Stimulated activated CD8-positive, alpha-beta memory T cell treated with anti-CD3 and anti-CD28 coated beads, Interleukin-7, amount 100 ng/mL, for 1 hour (primary cell): ENCODE measurements at places on chromosomes 6 and 20.

DNA sequence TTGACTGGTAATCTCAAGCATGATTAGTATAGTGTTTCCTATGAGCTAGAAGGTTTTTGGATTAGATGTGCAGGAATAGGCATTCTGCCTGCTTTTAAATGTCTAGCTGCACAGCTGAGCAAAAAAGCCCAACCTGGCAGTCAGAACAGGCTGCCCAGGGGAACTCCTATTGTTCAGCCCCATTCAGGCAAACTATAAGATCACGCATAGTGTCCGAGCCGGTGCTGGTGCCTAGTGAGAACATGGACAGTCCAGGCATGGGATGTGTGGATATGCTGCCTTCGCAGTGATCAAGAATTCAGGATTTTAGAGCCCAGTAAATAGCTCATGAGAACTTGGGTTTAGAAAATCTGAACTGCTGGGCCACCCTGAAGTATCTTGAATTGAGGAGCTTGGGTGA lies 348.8 kb downstream of the UTRN start:
- DNase-seq = no peak

DNA sequence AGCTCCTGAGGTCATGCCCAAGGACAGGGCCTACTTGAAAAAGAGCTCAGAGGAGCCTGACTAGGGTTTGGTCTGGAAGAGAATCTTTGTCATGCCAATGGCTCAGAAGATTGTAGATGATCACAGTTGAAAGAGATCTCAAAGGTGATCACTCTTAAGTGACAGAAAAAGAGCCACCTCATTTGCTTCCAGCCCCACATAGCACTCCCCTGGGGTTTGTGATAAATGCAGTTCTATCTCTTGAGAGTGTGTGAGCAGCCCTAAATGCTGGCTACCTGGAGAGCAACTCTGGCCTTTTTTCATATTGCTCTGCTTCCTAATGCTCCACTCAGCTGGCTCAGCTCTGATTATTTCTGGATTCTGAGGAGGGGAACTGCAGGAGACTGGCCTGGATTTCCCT lies 39.3 kb downstream of the KLHL32 start:
- no peak for DNase-seq

GRCh38 chr6:108951351-108951953 lies 103.2 kb downstream of the ARMC2 start:
- DNase-seq = no peak

- no peak for DNase-seq
These were observed 49.5 kb upstream of the TULP4 start for GRCh38 chr6:158262755-158263154.

DNA sequence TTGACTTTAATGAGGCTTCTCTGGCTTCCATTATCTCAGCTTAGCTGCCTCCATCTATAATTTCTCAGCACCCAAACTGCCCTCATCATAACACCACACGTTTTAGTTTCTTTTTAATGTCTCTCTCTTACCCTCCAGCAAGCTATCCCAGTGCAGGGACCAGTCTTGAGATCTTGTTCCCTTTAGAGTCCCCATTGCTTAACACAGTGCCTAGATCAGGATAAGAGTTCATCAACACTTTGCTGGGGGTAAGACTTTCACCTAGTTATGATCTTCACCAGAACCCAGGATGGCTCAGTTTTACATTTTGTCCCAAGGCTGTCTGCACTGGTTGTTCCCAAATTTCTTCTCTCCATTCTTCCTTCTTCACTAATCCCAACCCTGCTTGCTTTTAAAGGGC lies 126.1 kb downstream of the OR2B2 start:
- no peak for DNase-seq

GRCh38 chr20:57736738-57737347 lies 27.0 kb upstream of the PMEPA1 start:
- DNase-seq = no peak

DNA sequence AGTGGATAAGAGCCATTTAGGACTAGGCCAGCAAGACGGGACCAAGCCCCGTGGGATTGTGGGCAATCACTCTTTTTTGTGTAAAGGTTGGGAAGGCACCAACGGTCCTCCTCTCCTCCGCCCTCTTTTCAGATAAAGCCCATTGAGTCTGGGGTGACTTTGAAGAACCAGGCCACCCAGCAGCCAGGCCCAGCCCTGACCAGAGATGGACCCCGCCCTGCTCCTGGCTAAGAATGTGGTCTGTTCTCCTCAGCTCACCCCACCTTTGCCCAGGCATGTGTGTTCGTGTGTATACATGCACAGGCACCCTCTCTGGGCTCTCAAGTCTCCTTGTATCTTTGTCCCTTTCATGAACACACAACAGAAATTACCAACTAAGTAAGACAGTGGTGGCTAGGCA lies 9.1 kb downstream of the SDC4 start:
- no peak for DNase-seq

GRCh38 chr6:145228962-145229582 lies 506.2 kb downstream of the EPM2A start:
- DNase-seq = no peak

DNA sequence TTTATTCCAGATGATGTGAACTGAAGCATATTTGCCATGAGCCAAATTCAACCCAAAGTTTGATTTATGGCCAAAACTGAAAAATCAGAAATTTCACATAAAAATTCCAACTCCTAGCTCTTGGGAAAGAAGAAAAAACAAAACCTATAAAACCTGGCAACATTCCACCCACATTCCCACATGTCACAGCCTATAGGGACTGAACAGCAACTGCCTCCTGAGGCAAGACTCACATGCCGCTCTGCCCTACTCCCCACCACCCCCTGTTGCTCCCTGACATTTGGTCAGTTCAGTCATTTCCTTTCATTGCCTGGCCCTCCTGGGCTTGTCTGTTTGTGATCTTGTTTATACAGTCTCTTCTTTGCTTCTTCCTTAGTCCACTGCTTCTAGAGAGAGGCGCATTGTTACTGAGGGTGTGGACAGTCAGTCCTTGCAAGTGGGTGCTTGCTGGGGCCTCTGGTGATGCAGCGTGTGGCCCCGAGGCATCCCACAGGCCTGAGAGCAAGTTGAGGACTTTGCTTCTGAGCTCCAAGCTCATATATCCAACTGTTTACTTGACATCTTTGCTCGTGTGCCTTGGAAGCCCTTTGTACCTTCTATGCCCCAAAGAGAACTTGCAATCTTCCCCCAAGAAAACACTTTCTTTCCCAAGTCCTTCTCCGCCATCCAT lies 31.4 kb downstream of the NFATC2 start:
- no peak for DNase-seq

DNA sequence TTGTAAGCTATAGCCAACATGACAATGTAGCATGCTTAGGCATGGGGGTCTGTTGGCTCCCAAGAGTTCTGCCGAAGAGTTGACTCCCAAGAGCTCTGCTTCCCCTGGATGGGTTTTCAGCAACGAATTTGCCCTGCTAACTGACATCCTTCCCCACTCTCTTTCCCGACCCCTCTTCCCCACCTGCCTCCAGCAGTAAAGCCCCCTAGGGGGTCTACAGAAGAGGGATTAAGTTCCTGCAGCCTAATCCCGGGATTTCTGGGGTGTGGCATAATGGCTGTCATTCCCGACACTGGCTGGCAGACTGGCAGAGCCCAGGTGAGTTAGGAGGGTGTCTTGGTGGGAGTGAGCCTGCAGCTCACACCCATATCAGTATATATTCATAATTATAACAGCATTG lies 121.0 kb upstream of the ZNF184 start:
- DNase-seq = no peak

- DNase-seq = peak; percentile 24
These were observed at the start of gene NECAB3 for GRCh38 chr20:33674294-33675135. NECAB3 (minus strand) TSS chr20:33674428; CDS start chr20:33674352, 76 bp downstream.

- DNase-seq = no peak
These were observed 623 bp downstream of the MYBL2 start for GRCh38 chr20:43667341-43668132.

GRCh38 chr20:37417617-37418467 lies 71.9 kb downstream of the SRC start:
- no peak for DNase-seq

DNA sequence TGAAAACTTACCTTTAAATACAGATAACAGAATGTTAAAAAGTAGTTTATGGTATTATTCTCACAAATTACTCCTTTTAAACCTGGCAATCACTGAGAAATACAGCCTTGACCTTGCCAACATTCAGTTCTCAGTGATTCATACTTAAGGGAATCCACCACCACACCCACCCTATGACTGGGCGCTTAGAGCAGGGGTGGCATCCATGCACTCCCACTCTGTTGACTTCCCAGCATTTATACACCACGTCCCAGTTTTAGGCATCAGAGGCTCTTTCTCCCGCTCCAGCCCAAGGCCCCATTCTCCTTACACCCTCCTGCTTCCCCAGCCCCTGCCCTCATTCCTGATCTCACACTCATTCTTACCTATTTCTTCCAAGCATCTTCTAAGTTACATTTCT lies 16.3 kb downstream of the TRAF3IP2 start:
- no peak for DNase-seq

- DNase-seq = no peak
These were observed 99.3 kb downstream of the PRND start for GRCh38 chr20:4820806-4821518.

- DNase-seq = no peak
These were observed 103.3 kb downstream of the FIG4 start for GRCh38 chr6:109794201-109794923.

GRCh38 chr20:18377896-18378481 lies 88.8 kb downstream of the DZANK1 start:
- no peak for DNase-seq

- DNase-seq = no peak
These were observed 1.6 kb upstream of the DBNDD2 start for GRCh38 chr20:45406260-45407066.

GRCh38 chr6:113385020-113385431 lies 472.1 kb upstream of the MARCKS start:
- no peak for DNase-seq
